ENCODE measurements at places on chromosomes 2 and 18. TPM values are rescaled to one million over a fixed set of nuclear protein-coding genes. Genes with fewer than 3 reads are reported as not detected.

Gene ALPP
- 0.59 TPM for total RNA-seq

GRCh38 chr2:70091816-70092215, 4.5 kb downstream of the PCBP1 start:
- DNase-seq: no peak

DNA sequence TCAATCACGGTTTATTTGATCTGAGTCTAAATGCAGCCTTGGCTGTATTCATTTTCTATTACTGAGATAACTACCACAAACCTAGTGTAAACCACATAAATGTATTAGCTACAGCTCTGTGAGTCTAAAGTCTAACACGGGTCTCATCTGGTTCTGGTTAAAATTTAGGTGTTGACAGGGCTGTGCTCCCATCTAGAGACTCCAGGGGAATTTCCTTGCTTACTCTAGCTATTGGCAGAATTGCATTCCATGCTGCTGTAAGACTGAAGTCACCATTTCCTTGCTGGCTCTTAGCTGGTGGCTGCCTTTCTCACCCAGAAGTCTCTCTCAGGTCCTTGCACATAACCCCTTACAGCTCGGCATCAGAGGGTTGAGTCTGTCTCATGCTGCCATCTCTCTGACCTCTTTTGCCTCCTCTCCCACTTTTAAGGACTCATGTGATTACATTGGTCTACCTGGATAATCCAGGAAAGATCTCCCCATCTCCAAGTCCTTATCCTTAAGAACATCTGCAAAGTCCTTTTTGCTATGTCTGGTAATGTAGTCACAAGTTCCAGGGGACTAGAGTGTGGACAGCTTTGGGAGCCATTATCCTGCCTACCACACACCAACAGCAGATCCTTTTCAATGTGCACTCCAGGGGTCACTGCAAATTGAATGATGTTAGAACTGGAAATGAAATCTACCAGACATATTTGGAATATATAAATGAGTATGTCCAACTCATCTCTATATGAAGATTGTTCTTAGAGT, 207.0 kb upstream of the AGAP1 start:
- no peak for DNase-seq

DNA sequence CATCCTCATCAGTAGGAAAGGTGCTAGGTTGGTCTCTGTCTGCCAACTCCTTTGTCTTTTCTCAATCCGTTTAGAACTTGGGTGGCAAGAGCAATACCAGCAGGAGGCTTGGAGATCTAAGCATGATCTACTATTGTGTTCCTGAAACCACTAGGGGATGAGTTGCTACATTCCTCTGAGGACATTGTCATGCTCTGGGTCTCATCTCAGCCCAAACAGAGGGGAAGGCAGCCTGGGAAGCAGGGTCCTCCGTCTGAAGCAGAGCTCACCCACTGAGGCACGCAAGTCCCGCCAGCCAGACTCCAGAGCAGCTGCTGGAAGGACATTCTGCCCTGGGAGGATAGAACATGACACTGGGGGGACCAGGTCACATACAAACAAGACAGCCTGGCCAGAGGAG, 162.9 kb downstream of the MTCL1 start:
- no peak for DNase-seq

Gene TUBA3E
- total RNA-seq: not detected

Gene ITGA6
- total RNA-seq: 47.7 TPM

GRCh38 chr2:41026613-41027012, 574.7 kb upstream of the SLC8A1 start:
- no peak for DNase-seq

DNA sequence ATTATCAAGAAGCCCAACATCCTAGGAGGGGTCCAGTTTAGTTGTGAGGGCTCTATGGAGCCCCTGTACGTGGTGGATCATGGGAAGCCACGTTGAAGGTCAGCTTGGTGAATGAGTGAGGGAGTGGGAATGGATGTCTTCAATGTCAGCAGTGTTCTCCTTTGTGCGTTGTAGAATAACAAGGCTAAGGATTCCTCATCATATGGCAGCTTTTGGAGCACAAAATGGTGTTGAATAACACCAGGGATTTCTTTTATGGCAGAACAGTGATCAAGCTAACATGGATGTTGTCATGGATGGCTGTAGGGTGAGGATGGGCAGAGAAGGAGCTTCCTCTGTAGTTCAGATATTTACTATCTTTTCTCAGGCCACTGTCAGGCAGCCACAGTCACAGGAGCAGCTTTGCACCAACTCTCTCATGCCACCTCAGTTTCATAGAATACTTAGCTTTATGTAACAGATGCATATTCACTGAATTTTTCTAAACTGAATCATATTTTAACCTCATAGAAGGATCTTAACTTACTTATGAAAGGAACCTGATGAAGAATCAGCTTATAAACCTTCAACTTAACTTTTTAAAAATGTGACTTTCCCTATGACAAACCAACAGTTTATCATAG, 284.5 kb upstream of the EPAS1 start:
- no peak for DNase-seq

Gene FAM237A
- total RNA-seq: not detected

DNA sequence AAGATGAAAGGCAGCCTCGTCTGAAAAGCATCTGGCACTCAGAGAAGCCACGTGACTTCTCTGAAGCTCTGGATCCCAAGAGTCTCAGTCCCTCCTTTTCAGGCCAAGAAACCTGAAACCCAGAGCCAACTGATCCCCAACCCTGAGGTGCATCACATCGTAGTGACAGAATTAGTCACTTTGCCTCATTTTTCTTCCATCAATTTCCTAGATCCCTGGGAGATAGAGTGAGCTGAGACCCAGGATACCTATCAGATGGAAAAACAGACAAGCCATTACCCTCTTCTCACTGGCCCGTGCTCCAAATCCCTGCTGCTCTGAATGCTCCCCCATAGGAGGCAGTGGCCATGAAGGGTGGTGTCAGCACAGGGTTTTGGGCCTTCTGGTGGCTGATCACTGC, 113.1 kb downstream of the ALK start:
- DNase-seq: peak; percentile 2

GRCh38 chr2:212921061-212921460, 230.4 kb downstream of the IKZF2 start:
- DNase-seq: no peak

DNA sequence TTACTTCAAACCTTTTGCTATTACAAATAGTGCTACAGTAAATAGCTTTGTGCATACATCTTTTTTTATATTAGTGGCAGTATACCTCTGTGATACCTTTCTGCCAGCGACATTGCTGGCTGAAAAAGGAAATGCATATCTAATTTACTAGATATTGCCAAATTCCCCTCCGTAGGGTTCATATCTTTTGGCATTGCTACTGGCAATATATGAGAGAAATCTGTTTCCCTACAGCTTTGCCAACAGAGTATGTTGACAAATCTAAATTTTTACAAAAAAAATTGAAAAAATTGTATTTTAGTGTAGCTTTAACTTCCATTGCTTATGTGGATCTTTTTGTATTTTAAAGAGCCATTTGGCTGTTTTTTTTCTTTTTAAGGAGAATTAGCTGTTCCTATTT, 426.7 kb downstream of the TRIB2 start:
- no peak for DNase-seq

DNA sequence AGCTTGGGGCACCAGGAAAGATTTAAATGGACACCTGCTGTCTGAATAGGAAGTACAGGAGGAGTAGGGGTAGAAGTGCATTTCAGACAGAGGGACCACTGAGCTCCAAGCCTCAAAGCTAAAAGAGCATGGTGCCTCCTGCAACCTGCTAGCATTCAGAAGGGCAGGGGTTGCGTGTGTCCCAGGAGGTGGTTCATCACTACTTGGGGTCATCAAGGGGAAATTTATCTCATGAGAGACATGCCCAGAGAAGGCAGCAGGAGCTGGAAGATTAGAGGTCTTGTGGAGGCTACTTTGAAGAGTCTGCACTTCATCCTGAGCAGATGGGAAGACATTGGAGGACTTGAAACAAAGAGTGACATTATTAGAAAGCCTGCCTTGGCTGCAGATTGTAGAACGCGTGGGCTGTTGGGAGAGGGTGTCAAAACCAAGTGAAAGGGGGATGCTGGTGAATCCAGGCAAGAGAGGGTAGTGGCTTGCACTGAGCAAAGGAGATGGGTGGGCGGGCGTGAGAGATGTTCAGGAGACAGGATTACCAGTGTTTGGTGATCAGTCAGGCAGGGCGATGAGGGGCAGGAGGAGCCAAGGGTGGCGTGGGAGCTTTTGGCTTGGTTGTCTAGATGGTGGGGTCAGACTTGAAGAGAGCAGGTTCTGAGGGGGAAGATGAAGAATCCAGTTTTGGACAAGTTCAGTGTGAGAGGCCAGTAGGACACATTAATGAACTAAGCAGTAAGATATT, 154.0 kb downstream of the DYSF start:
- no peak for DNase-seq

DNA sequence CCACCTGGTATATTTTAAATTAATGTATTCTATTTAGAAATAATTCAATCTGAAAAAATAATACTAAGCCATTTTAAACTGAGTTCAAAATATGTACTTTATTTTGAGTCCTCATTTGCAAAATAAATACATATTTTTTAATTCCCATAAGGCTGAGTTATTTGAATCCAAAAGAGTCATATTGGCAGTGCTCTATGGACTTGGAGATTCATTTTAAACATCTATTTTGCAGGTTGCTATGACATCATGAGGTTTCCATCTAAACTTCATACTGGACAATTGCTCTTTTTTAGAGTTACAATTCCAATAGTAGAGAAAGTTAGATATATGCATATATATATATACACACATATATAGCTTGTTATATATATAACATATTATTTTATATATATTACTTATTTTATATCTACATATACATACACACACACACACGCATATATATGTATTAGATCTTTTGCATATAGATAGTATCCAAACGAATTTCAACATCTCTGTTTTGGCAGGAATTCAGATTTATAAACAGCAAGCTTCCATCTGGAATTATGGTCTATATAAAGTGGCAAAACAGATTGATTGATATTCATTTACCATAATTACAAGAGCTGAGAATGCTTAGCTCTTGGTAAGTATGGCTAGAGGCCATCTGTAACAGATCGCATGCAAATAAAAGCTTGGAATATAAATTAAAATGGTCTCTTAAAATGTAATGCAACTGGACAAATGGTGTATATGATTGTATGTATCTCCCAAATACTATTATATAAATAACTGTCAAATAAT, 34.9 kb downstream of the NOL4 start:
- DNase-seq: no peak

- no peak for DNase-seq
These were observed 15.9 kb downstream of the LTBP1 start for GRCh38 chr2:32962690-32963089.

Gene ANKRD44
- total RNA-seq: 10.3 TPM

GRCh38 chr2:206721256-206721920, 3.2 kb upstream of the DYTN start:
- DNase-seq: no peak

- DNase-seq: no peak
These were observed 142.6 kb upstream of the CYP1B1 start for GRCh38 chr2:38218591-38218991.

DNA sequence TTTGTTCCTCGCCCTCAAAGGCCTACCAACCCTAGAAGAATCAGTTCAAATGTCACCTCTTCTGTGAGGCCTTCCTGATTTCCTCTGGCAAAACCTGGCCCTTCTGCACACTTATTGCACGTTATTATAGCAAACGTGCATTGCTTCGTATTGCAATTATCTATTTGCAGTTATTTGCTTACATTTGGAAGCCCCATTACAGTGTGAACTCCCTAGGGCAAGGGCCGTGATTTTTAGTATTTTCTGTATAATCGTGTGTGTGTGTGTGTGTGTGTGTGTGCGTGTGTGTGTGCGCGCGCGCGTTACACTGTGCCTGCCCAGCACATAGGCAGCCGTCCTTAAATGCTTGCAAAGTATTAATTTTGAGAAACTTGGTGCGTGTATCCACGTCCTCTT, 460 bp upstream of the SEMA4F start:
- no peak for DNase-seq

- DNase-seq: no peak
These were observed 1.2 kb downstream of the ZNF236 start for GRCh38 chr18:76823587-76824011.

DNA sequence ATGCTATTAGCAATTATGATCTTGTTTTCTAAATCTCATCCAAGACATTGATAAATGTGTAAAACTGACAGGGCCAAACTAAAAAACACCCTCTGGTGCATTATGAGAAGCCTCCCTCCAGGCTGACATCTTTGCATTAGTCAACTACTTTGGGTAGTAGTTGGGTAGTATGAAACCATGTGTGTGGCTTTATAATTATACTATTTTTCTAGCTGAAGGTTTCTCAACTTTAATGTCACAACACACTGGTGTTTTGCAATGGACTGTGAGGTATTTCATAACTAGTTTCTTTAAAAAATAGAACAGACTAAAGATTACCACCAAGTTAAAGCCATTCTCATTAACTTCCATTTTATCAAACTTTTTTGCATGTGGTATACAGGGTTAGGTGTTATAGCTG, 73.1 kb upstream of the RBMS1 start:
- no peak for DNase-seq

GRCh38 chr2:190849774-190850173, 30.8 kb upstream of the GLS start:
- peak; percentile 79 for DNase-seq

DNA sequence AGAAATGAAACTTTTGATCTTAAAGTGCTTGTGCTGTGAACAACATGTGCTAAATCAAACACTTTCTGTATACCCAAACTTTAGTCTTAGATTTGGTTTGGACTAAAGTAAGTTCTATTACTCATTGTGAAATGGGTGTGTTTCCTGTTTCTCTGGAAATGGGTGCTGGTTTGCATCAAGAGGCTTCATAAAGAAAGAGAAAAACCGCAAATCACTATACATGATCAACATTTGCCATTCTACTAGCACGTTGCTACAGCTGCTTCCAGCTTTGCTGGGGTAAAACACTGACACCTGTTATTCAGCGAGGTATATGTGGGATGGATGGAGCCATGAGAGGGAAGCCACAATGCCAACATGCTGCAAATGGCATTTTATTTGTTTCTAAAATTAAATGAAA, 547.0 kb upstream of the ACVR2A start:
- no peak for DNase-seq

Gene SCN9A
- 0.86 TPM for total RNA-seq

DNA sequence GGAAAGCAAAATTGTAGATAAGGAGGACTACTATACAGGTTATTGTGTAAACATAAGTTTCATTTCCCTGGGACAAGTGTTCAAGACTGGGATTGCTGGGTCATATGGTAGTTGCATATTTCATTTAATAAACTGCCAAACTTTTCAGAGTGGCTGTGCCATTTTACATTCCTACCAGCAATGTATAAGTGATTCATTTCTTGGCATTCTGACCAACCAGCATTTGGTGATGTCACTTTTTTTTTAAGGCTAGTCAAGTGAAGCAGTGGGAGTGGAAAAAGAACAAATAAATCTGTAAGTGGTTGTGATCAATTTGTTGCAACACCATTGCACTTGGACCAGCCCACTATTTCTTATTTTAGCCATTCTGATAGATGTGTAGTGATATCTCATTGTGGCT, 5.2 kb upstream of the CHCHD5 start:
- peak; percentile 84 for DNase-seq

Gene CYTIP
- total RNA-seq: 2.8 TPM

DNA sequence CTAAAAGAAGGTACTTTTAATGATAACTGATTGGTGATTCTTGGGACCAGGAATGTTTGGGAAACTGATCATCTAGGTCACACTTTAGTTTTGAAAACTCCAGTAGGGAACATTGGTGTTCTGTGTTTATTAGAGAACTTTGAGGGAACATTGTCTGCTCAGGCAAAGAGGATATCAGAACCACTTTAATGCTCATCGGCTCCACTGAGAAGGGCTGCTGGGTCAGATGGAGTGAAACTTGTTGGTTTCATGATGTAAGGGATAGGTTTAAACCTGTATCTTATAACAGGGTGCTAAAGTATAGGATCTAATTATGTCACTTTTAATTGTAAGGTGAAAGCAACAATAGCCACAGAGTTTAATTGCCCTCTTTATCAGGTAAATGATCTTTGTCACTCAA, 14.2 kb upstream of the POLI start:
- DNase-seq: no peak
